ENCODE measurements at places on chromosomes 7 and 10.

- no peak for DNase-seq
Measured at GRCh38 chr10:105681051-105681450, 1040.0 kb downstream of the SORCS3 start.

- DNase-seq, result no peak
Measured at GRCh38 chr10:118007773-118008172, 39.0 kb downstream of the RAB11FIP2 start.

DNA sequence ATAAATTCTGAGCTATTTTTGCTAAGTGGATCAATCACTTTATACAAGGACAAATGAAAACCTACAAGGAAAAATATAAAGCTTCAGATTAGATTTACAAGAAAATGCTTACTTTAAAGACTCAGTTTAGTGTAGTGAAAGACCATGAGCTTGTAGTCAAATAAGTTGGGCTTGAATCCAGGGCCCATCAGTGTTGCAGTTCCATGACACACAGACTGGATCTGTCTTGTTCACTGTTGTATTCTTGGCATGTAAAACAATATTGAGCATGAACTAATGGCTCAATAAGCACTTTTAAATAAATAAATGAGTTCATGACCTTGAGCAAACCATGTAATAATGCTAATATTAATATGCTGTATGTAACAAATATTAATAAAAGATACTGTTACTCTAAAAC, 164.6 kb upstream of the KCND2 start:
- no peak for DNase-seq

DNA sequence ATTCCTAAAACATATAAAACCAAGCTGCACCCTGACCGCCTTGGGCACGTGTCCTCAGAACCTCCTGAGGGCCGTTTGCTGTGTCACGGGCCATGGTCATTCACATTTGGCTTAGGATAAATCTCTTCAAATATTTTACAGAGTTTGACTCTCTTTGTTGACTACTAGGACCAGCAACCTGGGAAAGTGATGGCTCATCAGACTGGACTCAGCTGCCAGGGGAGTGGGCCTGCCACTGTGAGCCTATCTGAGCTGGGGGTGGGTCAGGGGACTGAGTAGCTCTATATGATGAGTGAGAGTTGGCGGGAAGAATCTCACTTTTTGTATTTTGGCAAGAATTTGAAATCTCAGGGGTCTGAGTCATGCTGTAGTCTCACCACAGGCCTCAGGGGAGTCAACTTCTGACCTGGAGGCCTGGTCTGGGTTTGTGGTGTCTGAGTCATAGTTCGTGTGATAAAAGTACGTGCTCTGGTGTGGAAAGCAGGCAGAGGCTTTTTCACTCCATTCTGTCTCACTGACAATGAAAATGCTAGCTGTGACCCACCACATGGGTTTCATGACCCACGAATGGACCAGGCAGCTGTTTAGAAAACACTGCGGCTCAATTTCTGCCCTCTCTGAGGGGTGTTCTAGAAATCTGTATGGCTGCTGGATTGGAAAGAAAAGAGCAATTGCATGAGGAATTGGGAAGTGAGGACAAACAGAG, 4.2 kb upstream of the UPP1 start:
- DNase-seq, result peak; percentile 59

DNA sequence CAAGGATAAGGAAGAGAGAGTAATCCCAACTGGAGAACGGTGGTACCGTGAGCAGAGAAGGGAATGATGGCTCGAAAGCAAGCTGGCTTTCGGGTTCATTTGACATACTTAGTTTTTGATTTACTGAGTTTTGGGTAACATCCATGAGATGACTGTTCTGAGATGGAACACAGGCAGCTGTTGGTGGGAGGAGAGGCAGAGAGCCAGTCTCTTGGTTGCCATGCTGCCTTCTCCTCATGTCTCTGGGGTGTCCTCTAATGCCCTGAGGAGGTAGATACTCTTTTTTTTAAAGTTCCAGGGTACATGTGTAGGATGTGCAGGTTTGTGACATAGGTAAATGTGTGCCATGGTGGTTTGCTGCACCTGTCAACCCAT, 76.4 kb upstream of the NRP1 start:
- no peak for DNase-seq

DNA sequence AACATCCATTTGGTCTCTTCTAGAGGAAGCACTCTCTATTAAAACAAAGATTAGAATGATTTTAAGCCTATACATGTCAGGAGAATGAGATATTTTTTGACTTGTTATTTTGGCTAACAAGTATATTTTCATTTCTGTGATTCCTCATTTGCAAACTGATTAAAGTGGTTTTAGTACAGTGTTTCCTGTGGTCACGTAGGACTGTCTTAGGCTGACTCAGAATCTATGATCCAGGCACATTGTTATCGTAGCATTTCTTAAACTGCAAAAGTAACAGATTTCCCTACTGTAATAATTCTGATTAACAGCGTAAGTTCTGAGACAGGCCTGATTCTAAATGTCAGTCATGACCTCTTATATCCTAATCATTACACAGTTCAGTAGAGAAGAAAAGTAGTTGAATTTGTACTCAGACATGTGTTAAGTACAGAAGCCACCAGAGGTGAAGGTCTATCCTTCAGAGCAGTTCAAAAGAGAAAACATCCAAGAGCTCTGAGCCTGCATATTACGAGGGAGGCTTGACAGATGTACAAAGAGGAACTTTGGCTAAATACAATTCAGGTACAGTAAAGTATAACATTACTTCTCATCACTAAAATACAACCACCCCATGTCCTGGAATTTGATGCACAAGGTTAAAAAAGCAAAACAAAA, 124.1 kb upstream of the TEX47 start:
- no peak for DNase-seq

DNA sequence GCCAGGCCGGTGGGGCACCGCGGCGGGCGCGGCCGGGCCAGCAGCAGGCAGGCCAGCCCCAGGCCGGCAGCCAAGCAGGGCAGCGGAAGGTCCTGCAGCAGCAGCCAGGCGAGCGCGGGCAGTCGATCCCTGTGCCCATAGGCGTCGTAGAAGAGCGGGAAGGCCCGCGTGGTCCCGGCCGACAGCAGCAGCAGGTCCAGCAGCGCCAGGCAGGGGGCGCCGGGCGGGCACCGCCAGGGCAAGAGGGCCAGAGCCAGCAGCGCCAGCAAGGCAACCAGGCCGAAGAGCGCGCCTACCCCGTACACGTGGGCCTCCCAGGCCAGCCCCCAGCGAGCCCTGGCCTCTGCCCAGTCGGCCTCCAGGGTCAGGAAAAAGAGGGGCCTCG, 8.4 kb upstream of the RBM28 start:
- peak; percentile 29 for DNase-seq

DNA sequence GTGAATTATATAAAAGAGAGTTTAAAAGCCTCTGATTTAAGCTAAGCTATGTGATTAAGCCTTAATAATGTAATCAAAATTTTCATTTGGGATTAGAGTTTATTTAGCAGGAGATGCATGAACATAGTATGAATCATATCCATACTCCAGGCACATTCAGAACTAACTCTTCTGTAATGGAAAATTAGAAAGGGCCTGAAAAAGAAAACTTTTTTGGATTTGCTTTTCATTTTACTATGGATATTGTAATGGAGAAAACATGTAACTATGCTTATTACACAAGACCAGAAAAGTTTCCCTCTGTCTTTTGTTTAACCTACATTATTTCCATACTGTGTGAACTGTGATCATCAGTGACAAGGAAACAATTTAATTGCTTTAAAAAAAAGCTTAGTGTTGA, 22.0 kb downstream of the TES start:
- DNase-seq, result no peak

DNA sequence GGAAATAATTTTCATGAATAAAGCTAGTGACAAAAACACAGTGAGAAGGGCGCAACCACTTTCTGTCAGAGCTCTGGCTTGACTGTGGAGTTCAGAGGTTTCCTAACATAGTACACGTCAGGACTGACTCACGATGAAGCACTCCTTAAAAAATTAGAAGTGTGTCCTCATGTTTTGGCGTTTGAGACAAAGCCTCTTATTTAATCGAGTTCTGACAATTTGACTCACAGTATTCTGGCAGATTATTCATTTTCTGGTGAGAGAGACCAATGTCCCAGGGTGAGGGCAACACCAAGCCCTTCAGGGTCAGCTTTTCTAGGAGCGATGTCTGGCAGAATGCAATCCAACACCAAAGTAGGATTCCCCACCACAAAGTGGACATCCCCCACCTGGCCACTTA, 108.7 kb downstream of the DIP2C start:
- DNase-seq, result no peak

- no peak for DNase-seq
Measured at GRCh38 chr10:24556750-24557742, 166.6 kb downstream of the ARHGAP21 start.

GRCh38 chr10:129660569-129660968, 193.5 kb downstream of the MGMT start:
- DNase-seq, result no peak

GRCh38 chr7:65960351-65961074, 21.5 kb downstream of the GUSB start:
- no peak for DNase-seq

GRCh38 chr10:11901833-11902475, 78.8 kb downstream of the PROSER2 start:
- DNase-seq, result no peak

GRCh38 chr10:124636271-124636995, 107.7 kb downstream of the FAM53B start:
- no peak for DNase-seq

- DNase-seq, result no peak
Measured at GRCh38 chr7:66860767-66861166, 60.3 kb upstream of the TMEM248 start.

DNA sequence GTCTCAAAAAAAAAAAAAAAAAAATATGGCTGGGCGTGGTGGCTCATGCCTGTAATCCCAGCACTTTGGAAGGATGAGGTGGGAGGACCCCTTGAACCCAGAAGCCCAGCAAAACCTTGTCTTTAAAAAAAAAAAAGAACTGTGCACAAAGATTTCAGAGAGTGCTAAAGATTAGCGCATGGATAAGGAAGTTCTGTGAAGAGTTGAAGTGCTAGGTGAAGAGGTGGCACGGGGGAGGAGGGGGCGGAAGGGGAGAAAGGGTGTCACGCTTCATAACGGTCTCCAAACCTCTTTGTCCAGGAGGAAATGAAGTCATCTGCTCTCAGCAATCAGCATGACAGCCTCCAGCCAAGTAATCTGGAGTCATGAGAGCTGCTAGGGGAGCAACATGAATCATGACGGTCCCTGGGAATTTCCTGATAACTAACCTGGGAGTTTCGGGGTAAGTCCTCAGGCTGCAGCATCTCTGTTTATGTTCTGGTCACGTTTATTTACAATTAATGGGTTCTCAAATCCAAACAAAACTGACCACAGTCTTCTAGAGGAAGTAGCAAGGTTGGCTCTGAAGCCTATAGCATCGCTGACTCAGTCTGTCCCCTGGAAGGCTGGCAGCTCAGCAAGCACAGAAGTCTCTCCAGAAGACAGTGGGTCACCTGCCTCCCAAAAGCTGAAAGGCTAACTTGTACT, 1.9 kb upstream of the PLAU start:
- peak; percentile 40 for DNase-seq

DNA sequence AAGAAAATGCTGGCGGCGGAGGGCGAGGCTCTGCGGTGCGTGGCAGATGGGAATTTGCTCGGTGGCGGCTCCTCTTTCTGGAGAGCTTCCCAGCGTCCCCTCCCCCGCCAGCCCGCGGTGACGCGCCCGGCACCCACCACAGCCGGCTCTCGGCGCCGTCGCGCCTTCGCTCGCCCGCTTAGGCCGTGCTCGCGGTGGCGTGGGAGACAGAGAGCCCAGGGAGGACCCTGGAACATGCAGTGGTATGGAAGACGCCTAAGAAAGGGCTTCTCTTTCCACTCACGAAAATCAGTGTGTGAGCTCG, 576 bp upstream of the CSGALNACT2 start:
- DNase-seq, result peak; percentile 43

DNA sequence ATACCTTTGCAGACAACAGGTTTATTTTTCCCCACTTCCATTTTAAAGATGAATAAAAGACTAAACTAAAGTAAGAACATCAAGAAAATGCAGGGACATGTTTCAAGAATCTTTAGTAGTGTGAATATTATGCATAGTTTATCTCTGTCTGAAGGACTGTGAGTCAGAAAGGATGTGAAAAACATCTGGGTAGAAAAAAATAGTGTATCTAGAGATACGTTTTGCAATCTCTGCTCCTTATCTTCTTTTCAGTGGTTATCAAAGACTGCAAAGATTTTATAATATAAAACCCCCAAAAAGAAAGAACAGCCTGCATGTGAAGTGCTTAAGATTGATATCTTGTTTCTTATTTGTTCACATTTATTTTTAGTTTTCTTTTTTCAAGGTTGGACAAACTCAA, 101.9 kb upstream of the ARHGAP21 start:
- DNase-seq, result no peak

DNA sequence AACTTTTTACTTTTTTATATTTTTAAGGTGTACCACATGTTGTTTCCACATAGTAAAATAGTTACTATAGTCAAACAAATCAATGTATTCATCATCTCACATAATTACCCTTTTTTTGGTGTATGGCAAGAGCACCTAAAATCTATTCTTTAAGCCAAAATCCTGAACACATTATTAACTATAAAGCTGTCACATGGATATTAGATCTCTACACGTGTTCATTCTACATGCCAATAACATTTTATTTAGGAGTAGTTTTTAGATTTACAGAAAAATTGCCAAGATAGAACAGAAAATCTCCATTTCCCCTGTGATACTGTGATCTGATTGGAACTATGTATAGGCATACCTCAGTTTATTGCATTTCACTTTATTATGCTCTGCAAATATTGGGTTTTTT, 137.1 kb downstream of the SH2D4B start:
- no peak for DNase-seq

DNA sequence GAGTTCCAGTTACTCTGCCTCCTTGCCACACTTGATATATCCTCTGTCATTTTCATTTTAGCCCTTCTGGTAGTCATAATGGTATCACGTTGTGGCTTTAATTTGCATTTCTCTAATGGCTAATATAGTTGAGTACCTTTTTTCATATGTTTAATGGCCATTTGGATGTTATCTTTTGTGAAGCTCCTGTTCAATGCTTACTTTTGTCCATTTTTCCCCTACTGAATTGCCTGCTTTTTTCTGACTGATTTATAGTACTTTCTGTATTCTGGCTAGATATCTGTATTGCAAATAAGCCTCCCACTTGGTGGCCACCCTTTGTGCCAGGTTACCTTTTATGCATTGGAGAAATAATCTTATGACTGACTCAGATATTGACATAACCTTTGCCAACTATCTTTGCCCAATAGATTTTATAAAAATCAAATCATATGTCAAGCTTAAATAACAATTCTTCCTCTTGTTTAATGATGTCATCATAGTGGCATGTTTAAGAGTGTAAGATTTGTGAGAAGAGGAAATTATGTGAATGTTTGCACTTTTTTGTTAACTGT, 50.6 kb downstream of the PRPF18 start:
- no peak for DNase-seq

- no peak for DNase-seq
Measured at GRCh38 chr10:2837674-2838073, 229.7 kb upstream of the PFKP start.

- DNase-seq, result no peak
Measured at GRCh38 chr10:11810313-11810766, 12.8 kb upstream of the PROSER2 start.

- DNase-seq, result no peak
Measured at GRCh38 chr10:35465673-35466072, 129.4 kb downstream of the CCNY start.

GRCh38 chr10:30598105-30598776, 31.3 kb downstream of the LYZL2 start:
- DNase-seq, result no peak
